Heart right ventricle (tissue), 16 donors: ENCODE measurements at places on chromosomes 12 and 14. TPM values are rescaled to one million over a fixed set of nuclear protein-coding genes. Genes with fewer than 3 reads are reported as not detected.

Gene ACSM4
- polyA plus RNA-seq, result not detected

Gene PTGER2
- polyA plus RNA-seq, result 0.22 TPM

Gene SERPINA3
- 28.2 TPM for polyA plus RNA-seq

Gene SLC6A15
- polyA plus RNA-seq, result not detected

Gene SOAT2
- polyA plus RNA-seq, result not detected

Gene RFX4
- 0.01 TPM for polyA plus RNA-seq

Gene SIX6
- not detected for polyA plus RNA-seq

Gene PLEK2
- 0.51 TPM for polyA plus RNA-seq

Gene GAS2L3
- polyA plus RNA-seq, result 1.5 TPM

Gene CLEC4A
- polyA plus RNA-seq, result 2.5 TPM

Gene FAM186B
- polyA plus RNA-seq, result 0.22 TPM

Gene ENTPD5
- polyA plus RNA-seq, result 5.8 TPM

Gene TMBIM6
- 110 TPM for polyA plus RNA-seq

Gene HOMEZ
- polyA plus RNA-seq, result 7.0 TPM

Gene PIWIL1
- not detected for polyA plus RNA-seq

Gene SNW1
- polyA plus RNA-seq, result 39.9 TPM

Gene SDS
- 0.33 TPM for polyA plus RNA-seq

Gene LIN7A
- polyA plus RNA-seq, result 6.2 TPM

Gene B4GALNT3
- 14.1 TPM for polyA plus RNA-seq

Gene TMEM132D
- polyA plus RNA-seq, result not detected

Gene SDR39U1
- 88.5 TPM for polyA plus RNA-seq

Gene TAS2R46
- not detected for polyA plus RNA-seq

Gene C12orf50
- polyA plus RNA-seq, result not detected

Gene TWF1
- 11.4 TPM for polyA plus RNA-seq

Gene MAP3K9
- 0.37 TPM for polyA plus RNA-seq

Gene AMHR2
- not detected for polyA plus RNA-seq
